ENCODE measurements at places on chromosomes 16 and 17. TPM values are rescaled to one million over a fixed set of nuclear protein-coding genes. Genes with fewer than 3 reads are reported as not detected.

DNA sequence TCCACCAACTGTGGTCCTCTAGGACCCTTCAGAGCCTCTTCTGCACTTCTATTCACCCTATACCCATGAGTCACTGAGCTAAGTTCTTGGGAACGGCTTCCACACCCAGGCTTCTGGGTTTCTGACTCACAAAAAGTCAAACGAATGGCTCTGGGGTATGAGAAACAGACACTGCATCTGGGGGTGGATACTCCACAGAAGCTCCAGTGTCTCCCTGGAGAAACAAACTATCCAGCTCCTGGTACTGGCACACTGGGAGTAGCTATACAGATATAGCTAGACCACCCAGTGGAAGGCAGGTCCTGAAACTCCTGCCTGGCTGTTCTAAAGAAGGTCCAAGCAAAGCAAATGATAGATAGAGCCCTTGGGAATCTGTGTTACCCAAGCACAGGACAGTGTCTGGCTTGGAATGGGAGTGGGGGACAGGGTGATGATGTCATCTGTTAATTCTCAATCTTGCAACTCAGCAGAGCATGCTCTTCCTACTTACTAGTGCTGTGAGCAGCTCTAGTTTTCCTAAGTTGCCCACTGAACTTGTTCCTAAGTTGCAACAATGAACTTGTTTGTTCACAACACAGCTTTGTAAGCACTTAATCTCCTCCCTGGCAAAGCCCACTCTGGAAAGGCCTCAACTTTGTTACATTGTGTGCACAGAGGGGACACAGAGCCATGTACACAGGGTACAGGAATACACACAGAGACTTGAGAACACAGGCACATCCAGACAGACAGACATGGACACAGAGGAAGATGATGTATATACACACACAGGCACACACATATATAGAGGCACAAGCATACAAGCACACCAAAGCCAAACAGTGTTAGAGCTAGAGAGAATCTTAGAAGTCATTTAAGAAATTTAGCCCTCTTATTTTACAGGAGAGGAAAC, 6.7 kb downstream of the MMP28 start:
- no peak for DNase-seq

DCAF7 gene
- total RNA-seq, result 97.4 TPM

DNA sequence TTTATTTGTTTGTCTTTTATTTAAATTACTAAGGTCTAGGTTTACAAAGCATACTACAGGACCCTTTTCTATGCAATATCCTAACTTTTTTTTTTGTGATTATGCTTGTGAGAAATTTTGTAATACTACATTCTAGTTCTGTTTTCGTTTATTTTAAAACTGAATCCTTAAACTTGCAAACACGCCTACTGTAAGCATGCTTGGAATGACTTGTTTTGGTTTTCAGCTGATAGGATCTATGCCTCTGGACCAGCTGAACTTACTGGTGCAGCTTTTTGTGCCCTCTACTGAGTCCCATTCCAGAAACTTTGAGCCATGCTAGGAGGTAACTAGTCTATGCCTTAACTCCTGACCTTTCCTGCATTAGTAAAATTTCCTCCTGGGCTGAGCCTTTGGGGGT, 6.0 kb downstream of the PDP2 start:
- DNase-seq, result no peak

GRCh38 chr16:67000384-67001351, 12.3 kb downstream of the CES4A start:
- no peak for DNase-seq

GRCh38 chr16:28990375-28991040, 5.7 kb downstream of the LAT start:
- no peak for DNase-seq

DNA sequence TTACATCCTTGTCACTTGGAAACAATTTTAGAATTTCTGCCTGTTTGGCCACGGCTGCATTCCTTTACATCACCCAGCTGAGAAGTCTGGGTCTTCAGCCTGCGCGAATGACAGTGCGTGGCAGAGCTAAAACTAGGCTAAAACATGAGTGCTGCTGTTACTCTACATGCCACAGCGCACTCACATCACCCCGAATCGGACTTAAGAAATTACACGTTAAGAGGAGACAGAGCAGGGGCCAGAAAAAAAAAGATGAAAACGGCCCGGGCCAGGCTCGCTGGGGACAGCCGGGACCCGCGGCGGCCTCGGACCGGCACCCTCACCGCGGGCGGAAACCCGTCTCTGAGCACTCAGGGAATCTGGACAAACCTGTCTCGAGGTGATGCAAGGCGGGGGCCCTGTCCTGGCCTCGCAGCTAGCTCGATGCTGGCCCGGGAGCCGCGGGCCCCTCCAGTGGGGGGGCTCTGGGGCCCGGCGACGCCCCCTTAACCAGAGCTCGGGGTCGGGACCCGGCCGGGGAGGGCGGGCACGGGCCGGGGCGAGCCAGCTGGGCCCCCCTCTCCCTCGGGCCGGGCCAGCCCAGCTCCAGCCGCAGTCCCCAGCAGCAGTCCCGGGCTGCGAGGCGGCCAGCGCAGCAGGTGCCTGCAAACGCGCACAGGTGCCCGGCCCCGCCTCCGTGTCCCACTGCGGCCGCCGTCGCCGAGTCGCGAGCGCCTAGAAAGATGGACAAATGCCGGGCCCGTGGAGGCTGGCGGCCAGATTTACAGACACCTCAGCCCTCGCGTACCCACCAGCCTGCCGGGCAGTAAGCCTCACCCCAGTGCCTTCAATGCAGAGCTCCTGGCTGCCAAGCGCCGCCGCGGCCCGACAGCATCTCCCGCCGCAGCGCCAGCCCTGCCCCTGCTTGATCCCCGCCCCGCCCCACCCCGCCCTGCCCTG, at the start of gene AKTIP:
Gene AKTIP (minus strand): TSS at position 879 of the 939 bp plus-strand sequence. CDS start 2,950 bp downstream, outside the sequence.
- no peak for DNase-seq

GRCh38 chr16:2520097-2520783, at the start of gene AMDHD2:
TSS of gene AMDHD2 (plus strand) at chr16:2520371. CDS start at chr16:2520459, 88 bp downstream.
- peak; percentile 96 for DNase-seq

MAP2K6 gene
- total RNA-seq, result 2.8 TPM

MYH8 gene
- not detected for total RNA-seq

DNA sequence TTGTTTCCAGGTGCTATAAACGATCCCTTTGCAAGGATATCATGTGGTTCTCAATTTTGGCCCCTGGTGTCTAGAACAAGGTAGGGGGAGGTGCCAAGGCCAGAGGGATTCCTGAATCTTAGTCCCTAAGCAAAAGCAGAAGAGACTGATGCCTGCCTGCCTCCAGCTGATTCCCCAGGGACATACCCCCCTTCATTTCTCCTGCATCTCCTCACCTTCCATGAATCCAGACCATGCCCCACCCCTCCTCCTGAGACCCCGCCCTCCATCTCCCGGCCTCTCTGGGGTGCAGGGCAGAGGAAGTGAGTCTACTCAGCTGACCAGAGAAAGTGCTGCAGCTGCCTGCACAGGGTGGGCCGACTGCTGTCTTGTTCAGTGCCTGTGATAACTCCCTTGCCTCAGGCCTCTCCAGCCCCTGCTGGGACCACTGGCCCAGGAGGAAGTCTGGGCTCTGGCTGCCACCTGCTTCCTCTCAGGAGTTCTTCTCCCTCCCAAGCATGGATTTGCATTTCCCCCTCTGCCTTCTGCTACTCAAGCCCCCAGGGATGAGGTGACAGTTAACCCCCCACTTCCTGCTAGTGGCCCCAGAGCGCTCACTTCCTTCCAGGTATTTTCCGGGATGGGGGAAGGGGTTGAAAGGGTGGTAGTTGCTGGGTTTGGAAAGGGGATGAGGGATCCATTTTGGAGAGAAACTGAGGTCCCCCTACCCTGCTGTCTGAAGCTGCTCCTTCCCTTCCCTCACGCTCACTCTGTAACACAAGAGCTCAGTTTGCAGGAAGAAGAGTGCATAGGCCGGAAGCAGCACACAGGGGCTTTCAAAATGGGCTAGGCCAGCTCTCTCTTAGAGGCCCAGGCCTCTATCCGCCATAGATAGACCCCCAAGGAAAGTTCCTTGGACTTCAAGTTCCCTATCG, 10.5 kb upstream of the TSPOAP1 start:
- no peak for DNase-seq

- no peak for DNase-seq
Measured at GRCh38 chr17:50141745-50142110, 8.7 kb downstream of the PPP1R9B start.

DNA sequence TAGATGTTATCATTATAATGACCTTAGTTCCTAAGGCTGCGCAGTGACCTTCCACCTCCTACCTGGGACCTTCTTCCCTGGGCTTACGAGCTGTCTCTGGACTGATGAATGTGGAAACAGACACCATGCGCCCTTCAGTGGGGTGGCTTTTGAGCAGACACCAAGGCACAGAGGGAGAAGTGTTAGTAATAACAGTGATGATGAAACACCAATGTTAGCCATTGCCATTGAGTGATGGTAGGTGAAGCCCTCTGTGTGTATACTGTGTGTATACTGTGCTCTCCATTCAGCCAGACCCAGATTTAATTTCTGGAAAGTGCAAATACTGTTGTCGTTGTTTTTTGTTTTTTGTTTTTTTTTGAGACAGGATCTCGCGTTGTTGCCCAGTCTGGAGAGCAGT, 44.5 kb downstream of the CLEC16A start:
- DNase-seq, result no peak

MT1M gene
- 1.2 TPM for total RNA-seq

COQ7 gene
- total RNA-seq, result 27.1 TPM

EDC4 gene
- 68.2 TPM for total RNA-seq

- DNase-seq, result no peak
Measured at GRCh38 chr17:7218166-7218565, 1.5 kb downstream of the DLG4 start.

DNA sequence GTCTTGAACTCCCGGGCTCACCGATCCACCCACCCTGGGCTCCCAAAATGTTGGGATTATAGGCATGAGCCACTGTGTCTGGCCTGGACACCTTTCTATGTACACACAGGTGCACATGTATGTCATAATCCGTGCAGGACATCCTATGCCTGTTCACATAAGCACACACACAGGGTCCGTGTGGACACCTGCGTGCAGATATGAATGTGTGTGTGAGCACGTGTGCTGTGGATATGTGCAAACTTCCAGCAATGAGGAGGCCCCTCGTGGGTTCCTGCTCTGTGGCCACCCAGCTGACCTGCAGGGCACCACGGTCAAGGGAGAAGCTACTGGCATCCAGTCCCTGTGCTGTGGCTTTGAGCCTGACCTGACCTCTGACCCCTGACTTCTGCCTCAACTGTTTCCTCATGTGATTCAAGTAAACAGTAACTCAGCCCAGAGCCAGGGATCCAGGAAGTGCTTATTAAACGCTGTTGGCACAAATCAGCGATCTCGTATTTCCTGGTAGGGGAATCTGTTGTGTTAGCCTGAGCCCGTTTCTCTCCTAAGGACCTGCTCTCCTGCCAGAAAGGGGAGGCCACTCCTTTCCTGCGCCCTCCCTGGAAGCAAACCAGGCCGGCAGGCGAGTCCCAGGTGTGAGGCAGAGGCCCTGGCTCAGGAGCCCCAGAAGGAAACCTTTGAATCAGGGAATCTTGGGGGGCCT, 6.5 kb downstream of the CPNE7 start:
- DNase-seq, result no peak

DNA sequence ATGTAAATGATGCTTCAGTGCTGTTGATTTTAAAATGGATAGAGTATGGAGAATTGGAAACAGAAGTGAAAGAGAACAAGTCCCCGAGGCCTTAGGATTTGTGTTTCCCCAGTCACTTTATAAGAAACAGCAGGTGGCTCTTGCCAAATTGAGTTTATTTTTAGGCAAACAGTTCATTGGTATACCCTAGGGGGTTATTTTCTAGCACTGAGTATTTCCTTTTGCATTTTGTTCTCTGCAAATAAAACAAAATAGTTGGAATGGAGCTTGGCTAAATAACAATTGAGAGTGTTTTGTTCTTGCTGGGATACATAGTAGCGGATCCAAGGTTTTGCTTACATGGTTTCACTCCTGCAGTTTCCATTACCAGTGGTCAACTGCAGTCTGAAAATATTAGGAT, 591.1 kb upstream of the C16orf82 start:
- DNase-seq, result no peak

DNA sequence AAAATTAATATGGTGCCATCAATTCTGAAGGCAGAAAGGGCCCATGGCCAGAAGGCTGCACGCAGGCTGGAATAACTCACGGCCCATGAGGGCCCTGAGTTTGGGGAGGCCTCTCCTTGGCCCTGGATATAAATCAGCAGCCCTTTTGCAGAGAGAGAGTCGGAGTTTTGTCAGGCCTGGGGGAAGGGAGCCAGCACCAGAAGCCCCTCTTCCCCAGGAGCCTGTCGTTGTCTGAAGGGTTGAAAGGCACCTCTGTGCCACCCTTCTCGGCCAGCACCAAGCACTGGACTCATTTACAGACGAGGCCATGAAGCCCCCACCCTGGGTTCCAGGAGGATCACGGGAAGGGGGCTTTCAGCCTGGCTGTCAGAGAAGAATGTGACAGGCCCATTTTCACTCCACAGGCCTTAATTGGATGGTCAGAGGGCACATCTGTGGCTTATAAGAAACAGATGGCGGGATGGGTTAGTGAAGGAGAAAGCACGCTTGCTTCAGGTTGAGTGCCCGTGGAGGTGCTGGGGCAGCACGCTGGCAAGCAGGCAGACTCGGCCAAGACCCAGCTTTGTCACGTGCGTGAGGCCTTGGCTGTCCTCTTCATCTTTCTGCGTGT, 140.6 kb downstream of the CLEC16A start:
- DNase-seq, result no peak

GRCh38 chr16:9787717-9788116, 394.5 kb downstream of the GRIN2A start:
- DNase-seq, result no peak

CIBAR2 gene
- not detected for total RNA-seq

- no peak for DNase-seq
Measured at GRCh38 chr17:49259663-49260010, 29.1 kb upstream of the PHOSPHO1 start.

OTOP2 gene
- not detected for total RNA-seq

STARD3 gene
- 55.5 TPM for total RNA-seq

DNA sequence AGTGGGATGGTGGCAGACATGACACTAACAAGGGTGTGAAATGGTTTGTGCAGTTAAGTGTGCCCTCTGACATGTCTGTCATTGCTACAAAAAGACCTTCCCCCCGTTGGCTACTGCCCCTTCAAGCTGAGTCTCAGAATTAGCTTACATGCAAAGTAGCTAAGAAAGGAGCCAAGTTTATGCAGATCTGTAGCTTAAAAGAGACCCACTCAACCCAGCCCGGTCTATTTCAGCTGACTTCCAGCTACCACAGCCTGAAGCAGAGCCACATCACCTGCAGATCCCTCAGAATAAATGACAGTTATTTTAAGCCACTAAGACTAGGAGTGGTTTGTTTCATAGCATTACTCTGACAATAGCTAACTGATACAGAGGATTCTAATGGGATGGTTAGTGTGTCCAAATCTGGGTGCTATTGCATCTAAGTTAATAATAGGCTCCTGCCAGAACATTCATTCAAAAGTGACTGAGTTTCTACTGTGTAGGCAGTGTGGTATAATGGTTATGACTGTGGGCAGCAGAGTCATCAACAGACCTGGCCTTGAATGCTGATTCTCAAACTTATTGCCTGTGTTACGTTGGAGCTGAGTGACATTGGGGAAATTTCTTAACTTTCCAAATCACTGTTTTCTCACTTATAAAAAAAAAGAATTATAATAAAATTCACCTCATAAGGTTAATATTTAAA, 11.7 kb downstream of the C17orf67 start:
- no peak for DNase-seq

DNA sequence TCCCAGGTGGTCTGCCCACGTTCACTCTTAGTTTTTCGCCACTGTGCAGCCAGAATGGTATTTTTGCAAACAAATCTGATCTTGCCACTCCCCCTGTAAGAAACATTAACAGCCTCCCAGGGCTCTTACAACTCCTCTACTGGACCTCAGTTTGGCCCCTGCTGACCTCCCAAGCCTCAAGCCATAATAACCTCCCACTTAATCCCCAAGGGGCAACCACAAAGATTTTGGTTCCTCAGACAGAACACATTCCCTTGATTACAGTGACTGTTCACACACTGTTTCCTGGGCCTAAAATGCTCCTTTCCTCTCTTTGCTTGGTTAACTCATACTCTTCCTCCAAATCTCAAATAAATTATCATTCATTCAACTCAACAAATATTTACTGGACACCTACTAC, 21.5 kb upstream of the CD300E start:
- no peak for DNase-seq

Data from osteocyte (in vitro differentiated cells).